ENCODE measurements at places on chromosomes 12 and 14.
A peak's percentile ranks its signal among the peaks of the same experiment; 100 is the strongest.

GRCh38 chr12:92275443-92276154 is 130.0 kb upstream of the BTG1 start:
- no peak for DNase-seq

DNA sequence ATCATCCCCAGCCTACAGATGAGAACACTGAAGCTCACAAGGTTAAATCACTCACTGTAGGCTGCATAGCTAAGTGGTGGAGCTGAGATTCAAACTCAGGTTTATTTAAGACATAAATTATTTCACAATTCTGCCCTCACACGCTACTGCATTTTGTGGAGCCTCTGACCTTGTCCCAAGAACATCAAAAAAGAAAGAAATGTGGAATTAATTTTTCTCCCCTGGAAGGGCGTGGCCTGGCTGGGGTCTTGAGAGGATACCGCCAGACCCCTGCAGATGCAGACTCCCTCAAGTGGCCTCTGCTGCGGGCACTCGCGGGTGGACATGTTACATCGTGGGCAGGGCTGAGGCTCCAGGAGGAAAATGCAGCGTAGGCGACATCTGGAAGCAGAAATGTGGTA is 40.6 kb downstream of the LTBP2 start:
- DNase-seq = no peak

DNA sequence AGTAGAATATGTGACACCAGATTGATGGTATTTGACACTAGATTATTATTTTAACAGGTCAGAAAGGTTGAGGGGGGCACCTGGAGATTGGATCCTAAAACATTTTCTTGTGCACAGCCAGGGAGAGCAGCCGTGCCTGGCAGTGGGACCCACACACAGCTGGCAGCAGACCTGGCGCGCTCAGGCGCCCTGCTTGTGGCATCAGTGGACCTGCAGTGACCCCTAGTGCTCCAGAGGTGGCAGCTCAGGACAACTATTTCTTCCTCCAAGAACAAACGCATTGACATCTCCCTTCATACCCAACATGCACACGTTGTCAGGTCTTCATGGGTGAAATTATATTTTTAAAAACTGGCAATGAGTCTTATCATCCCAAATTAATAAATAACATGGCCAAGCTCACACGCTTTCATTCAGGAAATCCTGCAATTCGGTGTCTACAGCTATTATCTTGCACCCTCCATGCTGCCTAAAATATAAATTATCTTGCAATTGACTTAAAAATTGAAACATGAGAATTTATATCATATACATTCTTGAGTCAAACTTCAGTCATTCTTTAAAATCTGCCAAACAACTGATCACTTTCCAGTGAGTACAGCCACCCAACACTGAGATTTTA is 7.7 kb upstream of the TMEM132D start:
- peak; percentile 84 for DNase-seq

GRCh38 chr14:76753541-76754198 is 7.6 kb upstream of the VASH1 start:
- DNase-seq = no peak

GRCh38 chr12:15208871-15209656 is 12.2 kb downstream of the RERG start:
- DNase-seq = no peak

DNA sequence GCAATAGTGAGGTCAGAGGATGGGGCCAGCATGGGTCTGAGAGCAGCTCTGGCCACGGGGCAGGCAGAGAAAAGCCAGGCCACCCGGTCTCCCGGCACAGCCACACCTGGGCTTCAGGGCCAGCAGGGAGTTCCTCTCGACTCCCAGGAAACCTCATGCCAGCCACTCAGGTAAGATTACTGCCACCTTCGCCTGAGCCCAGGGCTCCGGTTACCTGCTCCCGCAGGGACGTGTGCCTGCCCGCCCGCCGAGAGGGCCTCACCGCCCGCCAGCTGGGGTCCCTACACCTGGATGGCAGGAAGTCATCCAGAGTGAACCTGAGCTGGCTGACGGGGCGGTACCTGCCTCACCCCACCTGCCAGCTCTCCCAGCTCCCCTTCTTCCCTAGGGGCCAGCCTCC is 7.3 kb downstream of the JAG2 start:
- no peak for DNase-seq

DNA sequence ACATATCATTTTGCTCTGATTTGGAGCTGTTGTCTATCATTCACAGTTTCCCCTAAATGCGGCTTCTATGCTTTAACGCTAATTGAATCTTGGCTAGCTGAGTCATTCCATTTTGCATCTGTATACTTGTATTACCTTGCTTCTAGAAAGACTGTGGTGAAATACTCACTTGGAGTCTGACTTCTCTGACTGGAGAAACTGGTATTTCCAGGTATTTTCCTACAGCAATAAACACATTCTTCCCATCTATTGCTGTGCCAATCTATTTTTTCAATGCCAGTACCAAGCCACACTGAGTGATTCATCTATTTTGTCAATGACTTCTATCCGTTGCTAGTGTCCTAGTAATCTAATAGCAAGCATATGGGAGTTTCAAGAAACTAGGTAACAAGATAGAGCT is 76.0 kb upstream of the ST8SIA1 start:
- DNase-seq = no peak

GRCh38 chr12:126343321-126343720 is 1278.1 kb downstream of the AACS start:
- DNase-seq = no peak

- DNase-seq = no peak
These were observed 234.4 kb downstream of the SEC23A start for GRCh38 chr14:38868399-38869290.

All from head of caudate nucleus (tissue), 42 donors.